ENCODE measurements at places on chromosomes 1 and 21.

DNA sequence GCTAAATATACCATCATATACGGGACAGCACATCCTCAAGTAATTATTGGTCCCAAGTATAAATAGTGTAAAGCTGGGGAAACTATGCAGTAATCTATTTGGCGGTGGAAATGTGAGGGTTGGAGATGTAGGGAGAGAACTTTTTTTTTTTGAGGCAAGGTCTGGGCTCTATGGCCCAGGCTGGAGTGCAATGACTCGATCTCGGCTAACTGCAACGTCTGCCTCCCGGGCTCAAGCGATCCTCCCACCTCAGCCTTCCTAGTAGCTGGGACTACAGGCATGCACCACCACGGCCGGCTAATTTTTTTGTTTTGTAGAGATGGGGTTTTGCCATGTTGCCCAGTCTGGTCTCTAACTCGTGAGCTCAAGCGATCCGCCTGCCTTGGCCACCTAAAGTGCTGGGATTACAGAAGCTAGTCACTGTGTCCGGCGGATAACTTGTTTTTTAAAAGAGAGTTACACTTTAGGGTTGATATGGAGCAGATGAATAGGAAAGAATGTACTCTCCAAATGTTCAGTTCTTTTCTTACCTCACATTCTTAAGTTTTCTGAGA, 1.9 kb downstream of the IFT25 start:
- DNase-seq: no peak

DNA sequence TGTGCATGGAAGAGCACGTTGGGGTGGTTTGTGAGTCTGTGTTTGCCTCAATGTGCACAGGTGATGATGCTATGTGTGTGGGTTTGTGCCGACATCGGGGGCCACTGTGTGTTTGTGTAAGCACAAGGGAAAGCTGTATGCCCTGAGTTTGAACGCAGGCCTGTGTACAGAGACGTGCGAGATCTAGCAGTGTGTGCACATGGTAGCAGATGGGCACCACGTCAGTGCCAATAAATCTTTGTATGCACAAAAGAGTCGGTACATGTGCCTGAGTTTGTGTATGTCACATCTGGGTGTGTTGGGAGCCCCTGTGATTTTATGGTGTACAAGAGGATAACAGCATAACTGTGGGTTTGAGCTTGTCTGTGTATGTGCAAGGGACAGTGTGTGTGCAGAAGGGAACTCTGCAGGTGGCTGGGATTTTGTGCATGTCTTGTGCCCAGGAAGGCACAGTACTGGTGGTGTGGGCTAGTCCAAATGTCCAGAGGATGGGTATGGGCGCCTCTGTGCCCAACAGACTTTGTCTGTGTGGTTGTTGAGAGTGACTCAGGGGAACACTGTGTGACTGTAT, 32.0 kb upstream of the WASF2 start:
- no peak for DNase-seq

DNA sequence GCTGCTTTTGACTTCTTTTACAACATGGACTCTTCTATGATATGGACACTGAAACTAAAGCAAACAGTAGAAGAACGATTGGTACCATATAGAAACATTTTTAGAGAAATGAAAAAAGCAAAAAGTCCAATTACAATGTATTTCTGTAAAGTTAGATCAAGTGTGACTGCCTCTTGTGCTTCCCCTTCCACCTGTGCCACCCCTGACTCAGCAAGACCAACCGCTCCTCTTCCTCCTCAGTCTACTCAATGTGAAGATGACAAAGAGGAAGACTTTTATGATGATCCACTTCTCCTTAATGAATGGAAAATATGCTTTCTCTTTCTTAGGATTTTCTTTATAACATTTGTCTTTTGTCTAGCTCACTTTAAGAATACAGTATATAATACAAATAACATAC, 66.9 kb downstream of the PHTF1 start:
- no peak for DNase-seq

GRCh38 chr1:21630571-21631343, 38.4 kb downstream of the RAP1GAP start:
- no peak for DNase-seq

DNA sequence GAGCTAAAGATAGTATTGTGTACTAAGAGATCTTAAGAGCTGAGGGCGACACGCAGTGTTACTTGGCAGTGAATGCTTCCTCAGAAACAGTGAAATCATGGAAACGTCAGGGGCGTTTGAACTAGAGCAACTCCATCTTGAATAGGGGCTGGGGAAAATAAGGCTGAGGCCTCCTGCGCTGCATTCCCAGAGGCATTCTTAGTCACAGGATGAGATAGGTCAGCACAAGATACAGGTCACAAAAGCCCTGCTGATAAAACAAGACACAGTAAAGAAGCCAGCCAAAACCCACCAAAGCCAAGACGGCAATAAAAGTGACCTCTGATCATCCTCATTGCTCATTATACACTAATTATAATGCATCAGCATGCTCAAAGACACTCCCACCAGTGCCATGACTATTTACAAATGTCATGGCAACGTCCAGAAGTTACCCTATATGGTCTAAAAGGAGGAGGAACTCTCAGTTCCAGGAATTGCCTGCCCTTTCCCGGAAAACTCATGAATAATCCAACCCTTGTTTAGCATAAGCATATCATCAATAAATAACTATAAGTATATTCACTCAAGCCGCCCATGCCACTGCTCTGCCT, 37.5 kb upstream of the FMN2 start:
- DNase-seq: no peak

DNA sequence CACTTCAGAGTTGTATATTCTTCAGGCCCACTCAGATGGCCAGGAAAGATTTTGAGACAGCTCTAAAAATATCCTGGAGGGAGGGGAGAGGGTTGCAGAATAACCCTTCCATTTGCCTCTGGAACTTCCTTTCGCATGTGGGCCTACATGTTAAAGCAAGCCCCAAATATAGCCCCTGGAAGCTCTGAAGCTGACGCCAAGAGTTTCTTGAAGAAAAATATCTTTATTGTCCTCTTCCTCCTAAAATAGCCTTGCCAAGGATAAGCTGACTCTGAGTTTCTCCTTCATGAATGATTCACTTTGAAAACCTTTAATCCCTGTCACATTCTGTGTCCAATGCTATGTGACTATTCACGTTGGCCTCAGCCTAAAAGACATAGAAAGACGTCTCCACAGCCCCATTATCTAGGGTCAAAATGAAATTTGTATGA, 6.4 kb downstream of the C1orf116 start:
- no peak for DNase-seq

GRCh38 chr1:16396591-16396990, 29.5 kb downstream of the SZRD1 start:
- DNase-seq: no peak

GRCh38 chr21:39655589-39655988, 42.8 kb downstream of the B3GALT5 start:
- no peak for DNase-seq

DNA sequence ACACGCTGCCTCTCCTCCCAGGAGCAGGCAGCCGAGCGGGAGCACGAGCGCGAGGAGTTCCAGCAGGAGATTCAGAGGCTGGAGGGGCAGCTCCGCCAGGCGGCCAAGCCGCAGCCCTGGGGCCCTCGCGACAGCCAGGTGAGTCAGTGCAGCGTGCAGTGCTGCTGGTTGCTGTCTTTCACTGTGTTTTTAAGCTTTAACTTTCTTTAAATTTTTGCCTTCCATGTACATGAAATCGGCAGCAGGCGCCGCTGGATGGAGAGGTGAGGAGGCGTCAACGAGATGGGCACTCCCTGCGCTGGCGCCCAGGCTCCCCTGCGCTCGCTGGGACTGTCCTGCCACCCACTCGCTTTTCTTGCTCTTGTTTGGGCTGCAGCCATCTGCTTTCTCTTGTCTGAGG, 60.7 kb upstream of the DIP2A start:
- DNase-seq: no peak

DNA sequence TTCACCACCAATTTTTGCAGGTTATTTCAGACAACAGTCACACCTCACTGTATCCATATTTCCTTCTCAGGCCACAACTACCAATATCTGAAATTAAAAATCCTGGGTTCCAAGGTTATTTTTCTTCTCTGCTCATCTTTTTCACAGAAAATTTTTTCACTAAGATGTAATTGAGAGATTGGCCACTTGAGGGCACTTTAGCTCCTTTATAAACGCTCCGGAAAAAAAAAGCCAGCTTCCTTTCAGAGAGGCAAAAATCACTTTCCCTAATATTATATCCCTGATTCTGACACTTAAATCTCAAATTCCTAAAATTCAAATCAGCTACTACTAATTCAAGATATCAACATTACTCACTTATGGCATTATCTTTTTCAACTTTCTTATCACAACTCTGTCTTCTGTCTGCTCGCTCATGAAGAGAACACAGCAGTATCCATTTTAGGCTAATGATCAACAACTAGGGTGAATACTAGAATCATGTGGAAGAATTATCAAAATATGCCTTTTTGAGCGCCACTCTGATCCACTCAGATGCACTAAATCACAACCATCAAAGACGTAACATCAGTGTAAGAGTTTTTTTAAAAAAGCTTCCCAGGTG, 101.4 kb upstream of the RGS1 start:
- no peak for DNase-seq

GRCh38 chr1:60311838-60312237, 238.3 kb upstream of the C1orf87 start:
- DNase-seq: no peak

- DNase-seq: no peak
These were observed 60.4 kb downstream of the ARHGEF10L start for GRCh38 chr1:17599954-17600300.

- DNase-seq: no peak
These were observed 140.4 kb upstream of the KCNE2 start for GRCh38 chr21:34223376-34223775.

- no peak for DNase-seq
These were observed 54.1 kb downstream of the LDLRAD2 start for GRCh38 chr1:21865943-21866706.

DNA sequence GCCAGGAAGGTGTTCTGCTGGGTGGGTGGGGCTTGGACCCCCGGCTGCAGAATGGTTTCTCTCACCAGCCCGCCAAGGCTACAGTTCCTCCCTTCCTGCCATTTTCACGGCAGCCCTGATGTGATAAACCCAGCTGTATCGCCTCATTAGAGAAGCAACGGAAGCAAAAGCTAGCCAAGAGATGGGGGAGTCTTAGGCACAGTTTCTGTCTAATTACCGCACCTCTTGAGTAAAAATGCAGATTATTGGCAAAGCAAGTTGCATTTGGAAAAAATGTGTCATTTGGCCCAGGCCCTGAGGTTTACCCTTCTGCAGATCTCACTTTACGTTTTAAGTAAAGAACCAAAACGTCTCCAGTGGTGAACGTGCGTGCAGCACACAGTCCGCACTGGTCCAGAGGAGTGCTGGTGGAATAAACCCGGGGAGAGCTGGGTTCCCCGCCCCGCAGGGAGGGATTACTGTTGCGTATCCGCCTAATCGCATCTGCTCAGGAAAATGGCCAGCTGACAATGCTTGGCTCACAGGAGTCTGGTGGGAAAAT, 109.9 kb downstream of the GALNT2 start:
- DNase-seq: peak; percentile 47

DNA sequence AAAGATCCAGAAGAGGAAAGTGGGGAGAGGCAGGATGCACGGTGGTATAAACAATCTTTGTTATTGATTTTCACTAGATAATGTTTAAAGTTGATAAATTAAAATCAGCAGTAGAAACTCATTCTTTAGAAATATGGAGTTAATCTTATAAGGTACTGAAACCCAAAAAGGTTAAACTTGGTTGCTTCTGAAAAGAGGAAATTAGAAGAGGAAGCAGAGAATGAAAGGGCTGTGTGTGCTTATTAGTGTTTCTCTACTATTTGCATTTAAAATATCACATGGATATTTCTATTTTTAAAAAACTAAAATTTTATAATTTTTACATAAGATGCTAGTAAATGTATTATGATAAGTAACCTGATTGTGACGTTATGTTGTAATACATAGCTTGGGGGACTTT, 24.4 kb downstream of the C1orf141 start:
- no peak for DNase-seq

DNA sequence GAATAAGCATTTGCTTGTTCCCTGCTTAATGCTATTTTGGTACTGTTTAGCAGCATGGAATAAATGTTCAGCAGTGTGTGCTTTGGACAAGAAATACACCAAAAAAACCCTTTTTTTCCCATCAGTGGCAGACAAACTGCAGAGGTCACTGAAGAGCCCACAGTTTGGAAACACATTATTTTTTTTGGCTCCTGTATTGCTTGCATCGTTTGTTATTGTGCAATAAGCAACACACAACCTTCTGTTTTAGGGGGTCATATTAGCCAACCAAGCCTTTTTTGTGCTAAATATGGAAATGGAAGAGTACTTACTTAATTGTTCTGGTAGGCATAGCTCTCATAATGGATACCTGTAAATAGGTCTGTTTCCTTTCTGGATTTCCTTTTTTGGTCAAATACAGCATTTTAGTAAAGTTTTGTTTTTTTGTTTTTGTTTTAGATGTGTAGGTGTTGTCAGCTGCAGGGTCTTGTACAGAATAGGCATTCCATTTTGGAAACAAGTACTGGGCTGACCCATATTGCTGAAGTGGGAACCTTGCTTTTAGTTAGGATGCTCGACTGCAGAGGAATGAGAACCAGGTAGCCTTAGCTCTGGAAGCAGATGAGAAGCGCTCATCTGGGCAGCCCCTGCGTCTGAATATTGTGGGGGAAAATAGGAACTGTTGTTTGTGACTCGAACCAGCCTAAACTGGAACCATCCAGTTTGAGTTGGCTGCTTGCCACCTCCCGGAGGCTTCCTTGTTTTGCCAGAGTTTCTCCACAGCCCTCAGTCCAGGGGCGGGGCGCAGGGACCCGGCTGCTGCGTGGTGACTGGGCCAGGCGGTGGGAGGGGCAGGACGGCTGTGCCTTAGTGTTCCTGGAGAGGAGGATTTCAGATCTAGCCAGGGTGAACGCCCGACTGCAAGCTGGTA, 38.4 kb downstream of the SPEN start:
- peak; percentile 81 for DNase-seq

DNA sequence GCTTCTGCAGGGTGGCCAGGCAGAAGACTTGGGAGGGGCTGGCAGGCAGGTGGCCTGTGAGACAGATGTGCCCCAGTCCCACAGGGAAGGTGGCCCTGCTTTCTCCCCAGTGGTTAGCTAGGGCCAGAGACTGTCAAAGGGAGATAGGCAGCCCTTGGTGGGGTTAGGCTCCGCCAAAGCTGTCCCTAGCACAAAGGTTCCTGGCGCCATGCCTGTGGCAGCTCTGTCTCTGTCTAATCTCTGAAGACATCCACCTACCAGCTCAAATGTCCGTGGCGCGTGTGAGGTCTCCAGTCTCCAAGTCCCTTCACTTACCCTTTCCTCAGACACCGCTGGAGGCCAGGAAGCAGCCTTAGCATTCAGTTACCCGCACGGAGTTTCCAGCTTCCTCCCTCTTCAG, 17.7 kb downstream of the TCP10L start:
- DNase-seq: no peak

DNA sequence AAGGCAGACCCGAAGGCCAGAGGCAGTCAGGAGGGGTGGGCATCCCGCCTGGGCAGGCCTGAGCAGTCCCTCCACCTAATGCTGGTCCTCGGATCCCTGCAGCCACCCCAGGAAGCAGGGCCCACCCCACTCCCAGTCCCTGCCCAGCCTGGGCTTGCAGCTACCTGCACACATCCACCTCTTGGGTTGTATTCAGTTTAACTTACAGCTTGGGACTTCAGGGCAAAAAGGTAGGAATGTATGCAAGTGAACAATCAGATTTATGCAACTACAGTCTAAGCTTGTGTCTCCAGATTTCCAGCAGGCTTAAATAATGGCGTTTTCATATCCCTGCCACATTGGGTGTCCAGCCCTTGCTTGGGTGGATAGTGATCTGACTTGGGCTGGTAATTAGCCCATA, 17.4 kb downstream of the LDLRAP1 start:
- no peak for DNase-seq

GRCh38 chr1:44380666-44381177, 24.3 kb upstream of the RNF220 start:
- no peak for DNase-seq
